ENCODE measurements at places on chromosomes 11 and 22.

GRCh38 chr11:134374891-134375550 lies 37.0 kb downstream of the B3GAT1 start:
- no peak for DNase-seq

- no peak for DNase-seq
Observed at GRCh38 chr22:28647216-28647615, 32.4 kb downstream of the TTC28 start.

DNA sequence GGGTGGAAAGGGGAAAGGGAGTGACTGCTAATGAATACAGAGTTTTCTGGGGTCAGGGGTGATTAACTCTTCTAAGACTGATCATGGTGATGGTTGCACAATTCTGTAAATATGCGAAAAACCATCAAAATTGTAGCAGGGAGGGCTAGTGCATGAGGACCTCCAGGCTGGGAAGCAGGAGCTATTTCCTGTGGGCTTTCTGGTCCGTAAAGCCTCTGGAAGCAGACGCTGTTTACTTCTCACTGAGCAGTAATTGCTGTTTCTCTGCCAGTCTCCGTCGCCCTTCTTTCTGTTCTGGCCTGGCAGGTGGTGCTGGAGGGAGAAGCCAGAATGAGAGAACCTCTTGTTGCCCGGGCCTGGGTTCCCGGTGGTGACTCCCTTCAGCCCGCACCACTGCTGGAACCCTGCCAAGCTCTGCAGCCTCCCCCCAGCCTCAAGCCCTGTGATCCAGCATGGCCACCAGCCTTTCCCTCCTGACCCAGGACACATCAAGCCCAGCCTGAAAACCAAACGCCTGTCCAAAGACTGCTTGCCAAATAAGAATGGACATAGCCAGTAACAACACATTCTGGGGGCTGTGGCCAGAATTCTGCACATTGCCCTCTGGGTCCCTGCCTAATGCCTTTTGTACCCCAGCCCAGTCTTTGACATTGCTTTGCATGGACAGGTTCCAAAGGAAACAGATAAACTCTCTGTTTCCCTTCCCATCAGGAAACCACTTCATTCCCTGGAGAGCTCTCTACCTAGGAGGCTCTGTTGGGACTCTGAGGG lies 201.0 kb upstream of the NAV2 start:
- DNase-seq, result peak; percentile 14

DNA sequence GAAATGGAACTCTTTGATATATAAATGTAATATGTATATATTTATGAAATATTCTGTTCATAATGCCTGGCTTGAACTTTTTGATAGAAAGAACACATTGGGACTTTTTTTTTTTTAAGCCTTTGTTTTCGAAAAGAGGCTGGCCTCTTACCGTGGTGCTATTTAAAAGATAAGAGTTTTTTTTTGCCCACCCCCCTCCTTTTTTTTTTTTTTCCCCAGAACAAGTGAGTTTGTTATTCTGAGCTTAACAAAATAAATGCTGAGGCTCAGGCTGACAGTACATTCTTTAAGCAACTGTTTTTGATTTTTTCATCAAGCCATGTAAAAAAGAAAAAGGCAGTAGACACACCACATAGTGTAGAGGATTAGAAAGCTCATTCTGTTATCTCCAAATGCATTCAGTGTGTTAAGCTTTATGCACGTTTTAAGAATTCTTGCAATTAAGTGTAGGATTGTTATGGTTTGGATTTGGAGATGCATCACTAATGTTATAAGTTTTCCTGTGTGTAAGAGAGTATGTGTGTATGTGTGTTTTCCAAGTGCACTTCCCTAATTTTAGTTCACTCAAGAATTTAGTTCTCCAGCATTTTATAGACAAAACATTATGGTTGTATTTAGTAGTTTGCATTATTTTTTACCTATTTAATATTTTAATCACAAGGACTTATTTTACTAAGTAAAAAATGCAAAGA lies 12.0 kb downstream of the PDHX start:
- no peak for DNase-seq

GRCh38 chr11:57868491-57868890 lies 106.9 kb downstream of the CTNND1 start:
- DNase-seq, result no peak

DNA sequence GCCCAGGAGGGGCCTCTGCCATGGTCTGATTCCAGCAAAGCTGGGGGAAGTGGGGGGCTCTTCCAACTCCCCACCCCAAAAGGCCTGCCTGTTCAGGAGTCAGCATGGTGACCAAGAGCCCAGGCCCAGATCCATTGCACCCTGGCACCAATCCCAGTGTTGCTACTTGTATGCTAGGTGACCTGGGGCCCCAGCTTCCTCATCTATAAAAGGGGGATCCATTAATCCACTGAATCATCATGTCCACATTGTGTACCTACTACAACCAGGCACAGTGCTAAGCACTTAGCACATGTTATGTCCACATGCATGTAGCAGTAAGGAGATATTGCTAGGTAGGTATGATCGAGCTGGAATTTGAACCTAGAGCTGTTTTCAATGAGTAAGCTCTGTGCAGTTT lies 2.0 kb downstream of the SYT12 start:
- DNase-seq, result no peak

- DNase-seq, result no peak
Observed at GRCh38 chr11:122791836-122792235, 46.5 kb upstream of the CRTAM start.

- peak; percentile 87 for DNase-seq
Observed at GRCh38 chr11:76835928-76836612, 24.6 kb upstream of the ACER3 start.

- DNase-seq, result no peak
Observed at GRCh38 chr11:5286901-5287300, 14.8 kb downstream of the OR51B4 start.

GRCh38 chr11:117220568-117220967 lies 11.3 kb downstream of the PCSK7 start:
- DNase-seq, result peak; percentile 93

- DNase-seq, result peak; percentile 89
Observed at GRCh38 chr22:38317122-38317994, at the start of gene CSNK1E. Gene CSNK1E, minus strand, starts transcription at chr22:38317433. Its CDS starts 3,276 bp downstream, at chr22:38314157.

DNA sequence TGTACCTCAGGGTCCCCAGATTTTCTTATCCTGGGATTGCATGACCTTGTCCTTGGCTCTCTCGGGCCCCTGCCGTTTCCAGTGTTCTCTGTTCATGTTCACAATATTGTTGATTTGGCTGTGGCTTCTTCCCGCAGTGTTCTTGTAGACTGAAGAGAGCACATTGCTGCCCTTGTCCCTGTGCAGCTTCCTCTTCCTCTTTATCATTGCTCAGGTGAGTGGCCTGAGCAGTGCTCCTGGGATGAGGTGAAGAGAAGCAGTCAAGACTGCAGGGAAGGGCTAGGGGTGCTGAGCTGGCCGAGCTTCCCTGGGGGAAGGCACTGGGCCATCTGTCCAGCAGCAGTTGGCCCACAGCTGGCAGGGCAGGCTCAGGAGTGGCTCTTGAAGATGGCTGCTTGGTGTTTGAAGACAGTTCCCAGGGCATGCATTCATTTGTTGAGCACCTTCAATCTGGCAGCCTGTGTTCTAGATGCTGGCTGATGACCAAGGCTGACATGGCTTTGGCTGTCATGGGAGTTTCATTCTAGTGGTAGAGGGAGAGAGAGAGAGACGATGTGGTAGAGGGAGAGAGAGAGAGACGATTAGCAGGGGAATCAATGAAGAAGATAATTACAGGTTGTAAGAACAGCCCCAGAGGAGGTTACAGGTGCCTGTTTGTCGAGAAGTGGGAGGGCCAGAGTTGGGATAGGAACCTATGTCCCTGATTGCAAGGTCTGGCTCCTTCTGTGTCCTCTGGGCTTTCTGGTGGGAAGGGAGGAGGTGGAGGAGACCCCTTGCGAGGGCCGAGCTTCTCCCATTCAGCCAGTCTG lies 17.4 kb downstream of the BMAL1 start:
- DNase-seq, result no peak

GRCh38 chr11:130390071-130390758 lies 38.2 kb downstream of the ADAMTS8 start:
- peak; percentile 84 for DNase-seq

- no peak for DNase-seq
Observed at GRCh38 chr11:128473636-128474035, 113.7 kb downstream of the ETS1 start.
